LNCaP clone FGC (cell line): ENCODE measurements at places on chromosomes 13 and 19.

DNA sequence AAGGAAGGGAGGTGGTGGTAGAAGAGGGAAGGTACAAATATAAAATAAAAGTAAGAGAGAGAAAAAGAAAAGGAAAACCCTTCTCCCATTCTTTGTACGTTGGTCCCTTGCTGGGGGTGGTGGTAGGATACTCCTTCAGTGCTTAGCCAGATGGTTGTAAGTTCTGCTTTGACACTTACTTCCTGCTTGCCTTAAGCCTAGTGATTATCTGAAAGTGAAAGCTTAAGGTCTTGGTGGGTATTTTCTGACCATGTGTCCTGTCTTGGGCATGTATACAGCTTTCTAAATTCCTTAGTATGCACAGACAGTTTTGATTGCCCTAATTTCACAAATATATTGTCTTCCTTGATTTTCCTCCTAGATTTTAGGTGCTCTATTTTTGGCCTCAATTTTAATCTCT is 314.8 kb downstream of the PCDH17 start:
- DNase-seq, result no peak

DNA sequence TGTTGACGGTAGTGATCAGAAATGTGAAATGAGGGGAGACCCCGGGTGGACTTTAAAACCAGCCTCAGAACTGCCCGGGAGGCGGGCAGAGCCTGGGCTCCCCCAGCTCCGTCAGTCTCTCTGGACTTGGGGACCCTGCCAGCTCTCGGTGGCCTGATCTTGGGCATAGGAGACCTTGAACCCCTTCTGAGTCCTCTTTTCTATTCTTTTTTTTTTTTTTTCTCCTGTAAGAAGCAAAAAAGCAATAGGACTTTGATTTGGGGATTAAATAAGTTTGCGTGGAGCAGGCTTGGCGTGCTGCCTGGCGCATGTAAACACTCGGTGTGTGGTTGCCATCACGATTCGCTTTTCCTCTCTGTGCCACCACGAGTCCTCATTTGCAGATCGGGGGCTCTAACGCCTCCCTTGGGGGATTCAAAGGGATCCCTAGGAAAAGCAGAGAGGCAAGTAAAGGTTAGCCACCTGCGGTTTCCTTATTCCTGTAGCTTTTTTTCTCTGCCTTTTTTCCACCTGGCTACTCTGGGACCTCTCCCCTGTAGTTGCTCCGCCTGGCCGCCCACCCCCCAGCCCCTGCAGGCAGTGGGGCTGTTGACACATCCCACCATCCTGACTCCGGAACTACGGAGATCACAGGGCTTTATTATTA is 1.3 kb downstream of the SAFB start:
- DNase-seq, result no peak

GRCh38 chr19:55536366-55536765 is 567 bp downstream of the SBK2 start:
- DNase-seq, result no peak

- DNase-seq, result no peak
Observed at GRCh38 chr13:51251480-51251879, 29.3 kb downstream of the FAM124A start.

GRCh38 chr19:54425382-54425723 is 10.1 kb downstream of the TTYH1 start:
- DNase-seq, result no peak

GRCh38 chr13:100790405-100790804 is 115.8 kb upstream of the TMTC4 start:
- no peak for DNase-seq

DNA sequence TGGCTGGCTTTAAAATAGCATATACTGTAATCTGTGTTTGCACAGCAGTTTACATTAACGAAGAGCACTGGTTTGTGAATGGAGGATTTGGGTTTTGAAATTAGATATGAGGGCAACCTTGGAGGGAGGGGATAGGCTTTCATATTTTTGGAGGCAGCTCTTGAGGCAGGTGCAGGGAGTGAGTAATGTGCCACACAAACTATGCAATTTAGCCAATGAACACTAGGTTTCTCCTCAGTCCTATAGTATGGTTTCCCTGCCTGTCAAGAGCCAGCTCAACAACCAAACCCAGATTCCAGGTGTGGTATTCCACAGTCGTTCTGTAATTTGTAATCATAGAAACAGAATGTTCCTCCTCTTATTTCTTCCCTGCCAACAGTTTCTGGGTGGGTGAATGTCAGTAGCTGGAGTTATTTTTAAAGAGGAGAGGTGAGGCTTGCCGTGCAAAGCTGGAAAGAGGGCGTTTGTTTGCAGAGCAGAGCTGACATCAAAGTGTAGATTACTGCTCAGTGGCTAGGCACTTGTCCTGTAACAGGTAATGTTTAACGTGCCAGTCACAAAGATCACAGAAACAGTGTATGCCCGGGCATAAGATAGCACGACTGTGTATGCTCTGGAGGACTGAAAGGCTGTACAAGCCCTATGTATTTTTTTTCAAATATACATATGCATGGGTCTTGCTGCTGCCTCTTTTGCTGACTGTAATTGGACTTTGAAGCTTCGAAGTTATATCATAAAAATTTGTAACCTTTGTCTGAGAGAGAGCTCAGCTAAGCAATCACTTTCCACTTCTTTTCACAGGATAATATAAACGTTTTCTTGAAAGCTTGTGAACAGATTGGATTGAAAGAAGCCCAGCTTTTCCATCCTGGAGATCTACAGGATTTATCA is 124.2 kb downstream of the LMO7 start:
- peak; percentile 41 for DNase-seq

DNA sequence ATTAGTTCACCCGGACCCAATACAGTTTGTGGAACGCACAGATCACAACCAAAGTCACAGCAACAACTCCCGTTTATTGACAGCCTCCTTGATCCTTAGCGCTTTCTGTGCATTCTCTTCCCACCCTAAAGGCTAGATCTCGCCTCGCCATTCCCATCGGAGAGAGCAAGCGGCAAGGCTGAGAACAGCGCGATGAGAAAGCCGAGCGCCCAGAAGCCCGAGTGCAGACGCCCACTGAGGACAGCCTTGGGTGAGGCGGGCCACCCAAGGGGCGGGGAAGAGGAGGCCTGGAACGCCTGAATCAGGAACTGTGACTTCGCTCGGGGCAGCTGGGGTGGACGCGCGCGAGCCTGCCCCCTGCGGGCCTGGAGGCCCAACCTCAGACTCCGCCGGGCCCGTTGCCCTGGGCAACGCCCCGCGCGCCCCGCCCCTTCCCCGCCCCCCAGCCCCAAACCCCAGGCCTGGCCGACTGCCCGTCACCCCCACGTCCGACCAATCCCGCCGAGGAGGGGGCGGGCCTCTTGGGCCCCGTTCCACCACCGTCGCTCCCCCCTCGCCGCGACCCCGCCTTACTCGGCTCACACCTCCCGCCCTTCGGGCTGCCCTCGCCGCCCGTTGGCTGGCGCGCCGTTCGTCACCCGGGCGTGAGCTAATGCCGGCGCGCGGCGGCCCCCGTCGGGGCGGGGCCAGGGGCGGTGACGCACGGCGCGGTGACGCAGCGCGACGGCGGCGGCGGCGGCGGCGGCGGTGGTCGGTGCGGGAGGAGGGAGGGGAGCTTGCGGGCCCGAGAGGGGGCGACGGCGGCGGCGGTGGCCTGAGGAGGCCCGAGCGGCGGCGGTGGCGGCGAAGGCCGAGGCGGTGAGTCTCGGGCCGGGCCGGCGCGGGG is at the start of gene SAMD4B:
Gene SAMD4B, plus strand, starts transcription at position 703 of the 886 bp plus-strand sequence. CDS start 14,473 bp downstream, outside the sequence.
- peak; percentile 88 for DNase-seq

- DNase-seq, result no peak
Observed at GRCh38 chr19:30969591-30969990, 379.6 kb downstream of the TSHZ3 start.

DNA sequence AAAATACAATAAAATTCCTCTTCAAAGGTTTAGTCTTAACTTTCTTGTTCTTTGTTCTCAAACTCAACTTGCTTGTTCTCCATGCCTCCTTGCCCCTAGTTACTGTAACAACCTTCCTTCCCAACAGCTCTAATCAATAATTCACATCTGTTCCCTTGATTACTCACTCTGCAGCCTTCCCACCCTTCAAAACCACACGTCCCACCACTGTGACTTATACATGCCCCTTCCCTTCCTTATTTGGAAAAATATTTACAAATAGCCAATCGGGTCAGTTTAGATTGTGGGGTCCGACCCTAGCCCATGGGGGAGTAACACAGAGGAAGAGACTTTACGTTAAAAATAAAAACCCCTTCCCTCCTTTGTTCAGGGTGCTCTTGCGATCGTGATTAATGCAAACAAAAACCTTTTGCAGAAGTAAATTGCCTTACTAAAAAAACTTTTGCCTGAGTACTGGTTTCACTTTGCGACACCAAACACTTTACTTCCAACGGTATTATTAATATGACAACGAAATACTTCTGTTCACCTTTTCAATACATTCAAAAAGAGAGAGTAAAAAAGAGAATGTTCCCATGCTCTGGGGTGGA is 512 bp upstream of the ZNF93 start:
- DNase-seq, result no peak

DNA sequence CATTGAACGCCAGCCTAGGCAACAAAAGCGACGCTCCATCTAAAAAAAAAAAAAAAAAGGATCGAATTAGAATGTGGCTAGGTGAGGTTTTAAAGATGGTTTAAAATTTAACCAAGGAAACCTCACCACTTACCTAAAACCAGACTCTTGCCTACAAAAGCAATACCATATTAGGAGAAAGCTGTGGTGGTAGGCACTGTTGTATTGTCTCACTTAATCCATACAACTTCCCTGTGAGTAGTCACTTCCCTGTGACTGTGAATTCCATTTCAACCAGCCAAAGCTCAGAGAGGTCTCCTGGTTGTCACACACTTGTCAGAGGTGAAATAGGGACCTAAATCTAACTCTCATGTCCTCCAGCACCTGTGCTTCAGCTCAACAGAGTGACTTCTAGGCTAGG is 15.4 kb downstream of the SHISA2 start:
- no peak for DNase-seq

- no peak for DNase-seq
Observed at GRCh38 chr19:34832581-34833112, 59.6 kb upstream of the ZNF599 start.

GRCh38 chr19:30802424-30803013 is 430.3 kb downstream of the ZNF536 start:
- no peak for DNase-seq

GRCh38 chr19:43699506-43700394 is 16.1 kb upstream of the IRGC start:
- DNase-seq, result no peak

GRCh38 chr19:10661946-10662345 is 7.8 kb downstream of the ILF3 start:
- no peak for DNase-seq

DNA sequence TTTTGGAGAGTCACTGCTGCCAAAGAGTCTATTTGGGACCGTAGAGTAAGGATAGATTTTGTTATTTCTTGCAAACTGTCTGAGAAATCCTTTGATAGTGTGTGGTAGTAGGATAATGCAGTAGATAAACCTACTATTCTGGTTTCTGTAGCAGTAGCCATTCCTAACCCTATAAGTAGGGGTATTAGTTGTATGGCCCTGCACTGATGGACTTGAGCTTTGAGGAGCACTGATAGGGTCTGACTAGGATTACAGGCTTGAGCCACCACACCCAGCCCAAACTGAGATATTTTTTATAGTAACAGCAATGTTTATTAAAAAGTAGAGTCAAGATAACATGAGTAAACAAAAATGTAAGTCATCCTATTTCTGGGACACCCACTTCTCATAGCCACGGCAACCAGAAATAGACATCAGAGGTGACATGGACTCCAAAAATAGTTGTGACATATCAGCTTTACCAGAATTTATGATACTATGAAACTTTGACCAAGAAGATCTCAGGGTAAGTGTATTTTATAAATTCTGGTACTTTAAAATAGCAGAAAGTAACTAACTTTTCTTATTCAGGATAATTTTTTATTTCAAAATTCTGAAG is 479.1 kb downstream of the SUCLA2 start:
- DNase-seq, result no peak

DNA sequence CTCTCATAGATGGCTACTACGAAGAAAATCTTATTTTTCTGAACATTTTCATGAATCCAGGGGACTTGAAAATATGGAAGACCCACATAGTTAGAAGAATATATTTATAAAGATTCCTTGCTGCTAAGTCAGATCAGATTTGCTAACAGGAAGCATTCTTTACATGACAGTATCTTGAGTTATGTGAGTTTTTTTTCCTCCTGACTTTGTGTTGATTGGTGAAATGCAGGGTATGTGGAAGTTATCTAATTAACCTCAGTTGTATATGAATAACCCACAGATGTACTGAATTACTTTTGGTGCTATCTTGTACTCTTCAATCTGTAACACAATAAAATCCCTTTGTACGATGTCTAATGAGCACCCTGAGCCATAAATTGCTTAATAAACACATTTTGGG is 53.8 kb downstream of the ESD start:
- DNase-seq, result no peak

- DNase-seq, result no peak
Observed at GRCh38 chr13:84672616-84673015, 790.3 kb upstream of the SLITRK1 start.

DNA sequence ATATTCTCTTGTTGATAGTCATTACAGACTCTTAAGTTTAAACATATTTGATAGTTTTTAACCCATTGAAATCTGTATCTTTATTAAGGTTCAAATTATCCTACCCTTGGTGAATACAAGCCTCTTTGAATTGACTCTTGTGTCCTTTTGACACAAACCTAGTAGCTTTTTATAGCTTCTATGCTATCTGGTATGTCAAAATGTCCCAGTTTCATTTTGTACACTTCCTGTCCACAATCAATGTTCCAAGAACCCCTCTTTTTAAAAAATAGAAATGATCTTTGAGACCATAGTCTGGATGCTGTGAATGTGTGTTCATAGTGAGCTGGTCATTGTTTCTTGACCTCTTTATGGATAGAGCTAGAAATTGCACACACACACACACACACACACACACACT is 39.2 kb upstream of the FGF14 start:
- no peak for DNase-seq

GRCh38 chr19:42421101-42421500 is 6.1 kb downstream of the LIPE start:
- no peak for DNase-seq

DNA sequence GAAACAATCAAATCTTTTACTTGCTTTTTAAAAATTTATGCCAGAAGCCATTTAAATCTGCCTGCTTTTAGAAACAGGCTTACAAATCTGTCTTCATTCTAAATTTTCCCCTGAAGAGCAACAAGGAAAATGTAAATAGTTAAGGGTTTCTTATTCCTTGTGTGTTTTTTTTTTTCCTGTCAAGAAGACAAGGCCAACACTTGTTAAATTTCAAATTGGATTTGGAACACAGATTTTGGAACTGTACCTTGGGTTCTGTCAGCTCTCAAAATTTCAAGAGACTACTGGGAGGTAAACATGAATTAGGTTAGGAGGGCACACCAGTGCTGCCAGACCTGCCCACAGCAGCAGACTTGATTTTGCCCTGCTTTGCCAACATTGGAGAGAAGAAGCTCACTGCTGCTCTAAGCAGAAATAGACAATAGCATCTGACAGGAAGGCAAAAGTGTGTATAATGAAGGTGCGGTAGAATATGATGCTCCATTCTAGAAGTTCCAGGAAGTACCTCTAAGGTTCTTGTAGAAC is 121.7 kb downstream of the NHLRC3 start:
- DNase-seq, result no peak

- DNase-seq, result no peak
Observed at GRCh38 chr19:50418176-50419021, at the start of gene SPIB. TSS of gene SPIB (plus strand) at chr19:50418938. CDS start at chr19:50418963, 25 bp downstream.

- DNase-seq, result no peak
Observed at GRCh38 chr13:45240143-45240542, 39.3 kb upstream of the KCTD4 start.

- no peak for DNase-seq
Observed at GRCh38 chr13:30808600-30808999, 73.3 kb downstream of the ALOX5AP start.
